ENCODE measurements at places on chromosomes 5 and 9. TPM values are rescaled to one million over a fixed set of nuclear protein-coding genes. Genes with fewer than 3 reads are reported as not detected.

TGFBI gene
- 144 TPM for total RNA-seq

STC2 gene
- not detected for total RNA-seq

NOTCH1 gene
- total RNA-seq, result 22.3 TPM

PAEP gene
- total RNA-seq, result not detected

KIF4B gene
- total RNA-seq, result 0.17 TPM

DNA sequence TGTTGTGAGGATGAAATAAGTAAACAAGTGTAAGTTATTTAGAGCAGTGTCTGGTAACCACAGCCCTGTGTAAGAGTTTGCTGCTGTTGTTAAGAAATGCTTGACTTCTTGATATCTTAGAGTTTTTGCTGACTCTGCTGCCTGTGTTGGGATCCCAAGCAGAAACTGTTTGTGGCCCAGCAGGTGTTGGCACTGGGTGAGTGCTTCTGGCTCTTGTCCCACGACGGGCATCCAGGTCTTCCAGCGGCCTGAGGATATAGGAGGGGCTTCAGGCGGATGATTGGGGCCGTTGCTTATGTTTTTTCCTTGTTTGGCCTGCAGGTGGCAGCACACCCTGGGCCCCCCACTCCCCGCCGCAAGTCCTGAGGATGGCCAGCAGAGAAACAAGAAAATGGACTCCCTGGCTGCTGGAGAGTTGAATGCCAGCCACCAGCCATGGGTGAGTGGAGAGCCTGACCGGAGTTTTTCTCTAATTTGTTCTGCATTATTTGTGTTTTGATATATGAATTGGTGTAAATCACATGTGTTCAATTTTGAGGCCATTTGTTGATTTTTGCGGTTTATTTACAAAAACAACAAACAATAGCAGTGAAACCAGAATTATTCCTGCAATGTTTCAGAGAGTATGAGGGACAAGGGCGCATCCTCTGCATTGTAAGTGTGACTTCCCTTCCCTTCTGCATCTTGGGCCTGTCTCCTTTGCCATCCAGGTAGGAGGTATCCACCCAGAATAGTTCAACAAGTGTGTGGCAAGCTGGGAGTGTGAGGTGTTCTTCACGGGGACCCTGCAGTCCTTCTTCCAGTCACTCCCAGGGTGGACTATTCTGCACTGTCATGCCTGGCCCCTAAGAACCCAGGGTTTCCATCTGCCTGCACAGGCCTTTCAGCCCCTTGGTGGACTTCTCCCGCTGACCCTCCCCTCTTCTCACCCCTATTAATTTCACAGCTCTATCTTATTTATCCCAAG is 50.3 kb downstream of the SLC22A5 start:
- no peaks in the 10 kb centered on the region for H3K27me3 ChIP-seq
- peaks cover 74% of the 10 kb centered on the region for H3K4me1 ChIP-seq
- peak; percentile 81 for DNase-seq

DNA sequence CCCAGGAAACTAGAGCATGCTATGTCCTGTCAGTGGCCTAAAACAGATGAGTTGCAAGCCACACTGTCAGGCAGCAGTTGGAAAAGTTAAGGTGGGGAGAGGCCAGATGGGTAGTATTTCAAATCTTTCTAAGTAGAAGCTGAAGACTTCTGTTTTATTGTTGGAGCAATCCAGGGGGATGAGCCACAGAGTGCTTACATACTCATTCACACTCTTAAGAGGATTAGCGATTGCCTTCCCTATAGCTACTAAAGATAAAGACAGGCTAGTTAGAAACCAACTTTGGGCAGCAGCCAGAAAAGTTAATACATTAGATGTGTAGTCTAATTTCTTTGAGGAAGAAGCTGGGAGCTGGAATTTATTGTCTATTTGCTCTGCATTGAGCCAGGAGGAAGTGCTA is 61.7 kb upstream of the ELAVL2 start:
- H3K27me3 ChIP-seq, result no peaks in the 10 kb centered on the region
- H3K4me1 ChIP-seq, result no peaks in the 10 kb centered on the region
- H3K27ac ChIP-seq, result no peak overlapping the region
- no peak for DNase-seq
- H3K36me3 ChIP-seq, result no peaks in the 10 kb centered on the region
- no peak overlapping the region for H3K4me3 ChIP-seq

DNA sequence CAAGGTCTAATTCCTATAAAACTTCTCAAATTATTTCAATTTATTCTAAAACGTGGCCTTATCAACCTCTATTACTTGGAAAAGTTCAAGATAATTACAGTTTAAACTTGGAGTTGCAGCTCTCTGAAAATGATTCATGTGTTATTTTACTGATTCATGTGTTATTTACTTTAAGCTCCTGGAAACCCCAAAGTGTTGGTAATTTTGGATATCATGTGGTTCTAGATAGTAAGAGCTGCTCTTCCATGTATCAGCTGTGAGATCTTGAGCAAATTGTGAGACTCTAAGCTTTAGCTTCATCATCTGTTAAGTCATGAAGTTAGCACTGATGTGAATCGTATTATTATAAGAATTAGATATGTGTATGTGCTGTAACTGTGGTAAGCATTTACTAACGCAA is 749.2 kb downstream of the TLE4 start:
- H3K27ac ChIP-seq, result no peak overlapping the region
- no peaks in the 10 kb centered on the region for H3K27me3 ChIP-seq
- H3K4me3 ChIP-seq, result no peak overlapping the region
- no peak for DNase-seq
- no peaks in the 10 kb centered on the region for H3K36me3 ChIP-seq

- H3K27me3 ChIP-seq, result no peaks in the 10 kb centered on the region
- no peak for DNase-seq
- H3K4me3 ChIP-seq, result no peak overlapping the region
- peaks cover 54% of the 10 kb centered on the region for H3K4me1 ChIP-seq
These were observed 40.7 kb downstream of the CXXC5 start for GRCh38 chr5:139688751-139689372.

DNA sequence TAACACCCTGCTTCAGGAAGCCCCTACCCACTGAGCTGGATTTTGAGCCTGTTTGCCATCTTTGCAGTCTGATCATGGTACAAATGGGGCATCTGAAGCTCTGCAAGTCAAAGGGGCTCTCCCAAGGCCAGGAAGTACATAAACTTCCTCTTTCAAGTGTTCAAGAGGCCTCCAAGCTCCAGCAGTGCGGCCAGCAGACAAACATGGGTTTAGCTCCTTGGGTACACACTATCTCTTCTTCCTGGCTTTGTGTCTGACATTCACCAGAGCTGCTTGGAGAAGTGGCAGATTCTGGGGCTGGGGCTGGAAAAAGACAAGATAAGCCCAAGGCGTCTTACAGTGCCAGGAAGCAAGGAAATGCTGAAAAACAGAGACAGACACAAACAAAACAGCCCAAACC is 34.1 kb downstream of the LAMC3 start:
- DNase-seq, result no peak
- no peaks in the 10 kb centered on the region for H3K36me3 ChIP-seq
- H3K27ac ChIP-seq, result no peak overlapping the region
- H3K27me3 ChIP-seq, result no peaks in the 10 kb centered on the region

DNA sequence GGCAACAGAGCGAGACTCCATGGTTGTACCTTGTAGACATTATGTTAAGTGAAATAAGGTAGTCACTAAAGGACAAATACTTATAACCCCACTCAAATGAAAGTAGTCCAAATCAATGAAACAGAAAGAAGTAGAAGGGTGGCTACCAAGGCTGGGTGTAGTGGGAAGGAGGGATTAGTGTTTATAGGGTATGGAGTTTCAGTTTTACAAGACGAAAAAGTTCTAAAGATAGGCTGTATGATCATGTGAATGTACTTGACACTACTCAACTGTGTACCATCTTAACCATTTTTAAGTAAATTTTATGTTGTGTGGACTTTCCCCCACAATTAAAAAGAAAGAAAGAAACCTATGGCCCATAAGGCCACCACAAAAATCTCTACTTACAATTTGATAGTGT is 32.2 kb downstream of the ALDH7A1 start:
- no peak for DNase-seq
- H3K4me3 ChIP-seq, result no peak overlapping the region
- H3K36me3 ChIP-seq, result peaks cover 30% of the 10 kb centered on the region
- H3K27ac ChIP-seq, result no peak overlapping the region

DNA sequence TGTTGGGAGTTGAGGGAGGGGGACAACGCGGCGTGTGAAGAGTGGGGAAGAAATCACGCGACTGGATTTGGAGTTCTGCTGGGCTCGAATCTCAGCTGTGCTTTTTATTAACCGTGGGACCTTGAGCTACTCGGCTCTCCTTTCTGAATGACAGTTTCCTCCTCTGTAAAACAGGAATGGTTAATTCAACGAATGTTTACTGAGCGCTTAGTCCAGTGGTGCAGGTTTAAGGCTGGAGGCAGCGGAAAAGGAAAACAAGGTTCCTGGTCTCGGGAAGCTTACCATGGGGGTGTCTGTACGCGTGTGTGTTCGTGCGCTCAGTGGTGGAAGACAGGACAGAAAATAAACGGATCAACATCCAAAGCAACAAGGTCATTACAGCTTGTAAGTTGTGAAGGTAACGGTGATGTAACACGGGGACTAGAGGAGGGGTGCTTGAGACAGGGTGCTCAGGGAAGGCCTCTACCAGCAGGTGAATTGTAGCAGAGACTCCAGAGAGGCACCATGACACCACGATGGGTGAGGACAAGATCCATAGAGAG is 277 bp downstream of the EIF4E1B start:
- no peak overlapping the region for H3K27ac ChIP-seq
- peaks cover 5% of the 10 kb centered on the region for H3K27me3 ChIP-seq
- H3K36me3 ChIP-seq, result no peaks in the 10 kb centered on the region

DNA sequence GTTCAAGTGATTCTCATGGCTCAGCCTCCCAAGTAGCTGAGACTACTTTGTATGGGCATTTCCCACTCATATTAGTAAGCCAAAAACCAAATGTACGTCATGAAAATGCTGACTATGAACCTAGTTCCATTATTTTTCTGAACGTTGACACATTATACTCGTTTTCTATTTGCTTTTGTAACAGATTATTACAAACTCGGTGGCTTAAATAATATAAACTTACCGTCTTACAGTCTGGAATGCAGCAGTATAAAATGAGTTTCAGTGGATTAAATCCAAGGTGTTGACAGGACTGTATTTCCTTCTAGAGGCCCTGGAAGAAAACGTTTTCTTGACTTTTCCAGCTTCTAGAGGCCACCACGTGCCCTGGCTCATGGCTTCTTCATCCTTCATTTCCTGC is 517.0 kb downstream of the GADD45G start:
- no peak overlapping the region for H3K4me3 ChIP-seq
- peaks cover 5% of the 10 kb centered on the region for H3K27me3 ChIP-seq
- H3K4me1 ChIP-seq, result no peaks in the 10 kb centered on the region
- no peak overlapping the region for H3K27ac ChIP-seq
- H3K36me3 ChIP-seq, result no peaks in the 10 kb centered on the region

DNA sequence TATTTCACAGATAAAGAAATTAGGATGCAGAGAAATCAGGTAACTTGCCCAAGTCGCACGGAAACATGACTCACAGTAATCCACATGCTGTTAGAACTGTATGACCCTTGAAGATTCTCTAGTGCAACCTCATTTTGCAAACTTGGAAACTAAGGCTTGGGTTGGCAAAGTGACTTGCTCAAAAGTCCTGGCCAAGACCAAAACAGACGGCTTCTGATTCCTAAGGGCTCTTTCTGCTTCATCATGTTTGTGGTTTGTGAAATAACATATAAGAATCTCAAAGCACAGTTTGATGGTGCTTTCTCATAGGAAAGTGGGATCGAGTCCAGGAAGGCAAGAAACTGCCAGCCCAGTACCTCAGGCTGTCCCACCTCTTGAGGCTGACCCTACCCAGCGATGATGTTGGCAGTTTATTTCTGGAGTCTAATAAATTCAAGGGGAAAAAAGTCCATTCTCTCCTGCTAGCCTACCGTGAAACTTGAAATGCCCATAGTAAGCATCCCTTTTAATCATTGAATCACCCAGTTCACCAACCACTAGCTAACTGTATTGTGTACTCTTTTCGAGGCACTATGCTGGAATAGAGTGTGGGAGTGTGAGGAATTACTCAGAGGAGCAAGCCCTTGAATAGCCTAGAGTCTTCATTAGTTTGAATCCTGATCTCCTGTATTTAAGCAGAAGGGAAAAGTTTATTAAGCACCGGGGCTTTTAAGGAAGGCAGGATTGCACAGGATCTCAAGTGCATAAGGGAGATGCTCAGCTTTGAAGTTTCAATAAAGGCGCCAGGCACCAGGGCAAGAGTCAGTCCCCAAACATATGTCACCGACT is 14.1 kb downstream of the CAPSL start:
- H3K4me3 ChIP-seq, result no peak overlapping the region
- no peaks in the 10 kb centered on the region for H3K27me3 ChIP-seq
- no peaks in the 10 kb centered on the region for H3K36me3 ChIP-seq
- no peak overlapping the region for H3K27ac ChIP-seq
- H3K4me1 ChIP-seq, result no peaks in the 10 kb centered on the region
- DNase-seq, result no peak

DNA sequence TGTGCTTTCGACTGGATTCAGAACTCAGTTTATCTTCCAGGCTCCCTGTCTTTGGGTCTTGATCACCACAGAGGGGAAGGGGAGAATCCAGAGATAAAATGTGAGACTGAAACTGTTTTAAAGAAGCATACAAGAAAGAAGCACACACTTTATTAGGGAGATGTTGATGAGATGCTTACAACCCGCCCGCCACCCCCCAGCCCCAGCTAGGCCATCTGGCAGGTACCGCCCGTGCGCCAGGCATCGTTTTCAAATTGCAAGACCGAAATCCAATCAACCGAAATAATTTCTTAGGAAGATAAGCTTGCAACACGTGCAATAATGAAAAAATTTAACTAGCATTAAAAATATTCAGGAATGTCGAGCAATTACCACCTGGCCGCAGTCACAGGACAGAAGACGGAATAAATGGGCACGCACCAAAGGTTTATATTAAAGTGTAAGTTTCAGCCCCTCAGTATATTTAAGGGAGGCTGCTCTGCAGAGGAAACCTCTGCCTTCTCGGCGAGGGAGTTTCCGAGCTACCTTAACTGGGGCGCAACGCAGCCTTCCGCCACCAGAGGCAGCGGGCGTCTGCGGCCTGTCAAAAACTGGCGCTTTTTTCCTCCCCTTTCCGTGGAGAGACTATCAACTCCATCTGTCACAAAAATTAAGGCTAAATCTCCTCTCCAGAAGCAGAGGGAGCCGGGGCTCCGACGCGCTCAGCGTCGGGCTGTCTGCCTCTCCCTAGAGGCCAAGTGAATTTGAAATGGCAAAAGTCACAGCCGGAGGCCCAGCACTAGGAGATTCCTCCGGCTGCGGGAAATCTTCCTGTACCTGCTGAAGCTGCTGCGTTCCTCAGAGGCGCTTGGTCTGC is 996 bp upstream of the GAS1 start:
- peak overlapping the region; percentile 74 for H3K4me3 ChIP-seq
- peaks cover 18% of the 10 kb centered on the region for H3K4me1 ChIP-seq
- no peaks in the 10 kb centered on the region for H3K36me3 ChIP-seq
- H3K27me3 ChIP-seq, result no peaks in the 10 kb centered on the region

All from liver (tissue), 10 donors.